A549 treated with AZD2906 at 1 μM for 4 hours (cell line): ENCODE measurements at places on chromosomes 1 and 21. TPM values are rescaled to one million over a fixed set of nuclear protein-coding genes. Genes with fewer than 3 reads are reported as not detected.

Gene LCE2C
- not detected in 5 replicates for total RNA-seq

Gene SPRR2F
- not detected in 5 replicates for total RNA-seq

Gene MR1
- 5.5 to 6.9 TPM (median 5.8 TPM) in 5 replicates for total RNA-seq

Gene FCGR3A
- not detected in 5 replicates for total RNA-seq

Gene HRNR
- total RNA-seq = 0.01 TPM in 2 of 5 replicates, not detected in the others

Gene RAB3B
- total RNA-seq = 4.3 to 8.4 TPM (median 4.8 TPM) in 5 replicates

Gene ANXA9
- total RNA-seq = 0.56 to 1.0 TPM (median 0.72 TPM) in 5 replicates

Gene CD58
- total RNA-seq = 18.7 to 22.5 TPM (median 21.4 TPM) in 5 replicates

Gene MMEL1
- total RNA-seq = 0.26 TPM in 1 of 5 replicates, not detected in the others

Gene SPRR3
- total RNA-seq = not detected in 5 replicates

Gene S100A16
- 479 to 567 TPM (median 534 TPM) in 5 replicates for total RNA-seq

Gene CFHR2
- total RNA-seq = not detected in 5 replicates

Gene ZYG11A
- 2.3 to 2.7 TPM (median 2.6 TPM) in 5 replicates for total RNA-seq
